ENCODE measurements at places on chromosomes 5 and 9. TPM values are rescaled to one million over a fixed set of nuclear protein-coding genes. Genes with fewer than 3 reads are reported as not detected.

The TNFSF8 gene
- 0.18 TPM for total RNA-seq

The CD274 gene
- total RNA-seq = 0.54 TPM

The NME5 gene
- 14.7 TPM for total RNA-seq

The LCN9 gene
- not detected for total RNA-seq

The ZNF483 gene
- total RNA-seq = 41.5 TPM

The SYNPO gene
- 1.4 TPM for total RNA-seq
